Activated naive CD8-positive, alpha-beta T cell treated with anti-CD3 and anti-CD28 coated beads, Interleukin-2, amount 10 ng/mL, durations not matched to agents 7 days and 5 days (primary cell): ENCODE measurements at places on chromosomes 7 and 10.

GRCh38 chr7:87231258-87231657 is 11.7 kb upstream of the TMEM243 start:
- DNase-seq, result no peak

DNA sequence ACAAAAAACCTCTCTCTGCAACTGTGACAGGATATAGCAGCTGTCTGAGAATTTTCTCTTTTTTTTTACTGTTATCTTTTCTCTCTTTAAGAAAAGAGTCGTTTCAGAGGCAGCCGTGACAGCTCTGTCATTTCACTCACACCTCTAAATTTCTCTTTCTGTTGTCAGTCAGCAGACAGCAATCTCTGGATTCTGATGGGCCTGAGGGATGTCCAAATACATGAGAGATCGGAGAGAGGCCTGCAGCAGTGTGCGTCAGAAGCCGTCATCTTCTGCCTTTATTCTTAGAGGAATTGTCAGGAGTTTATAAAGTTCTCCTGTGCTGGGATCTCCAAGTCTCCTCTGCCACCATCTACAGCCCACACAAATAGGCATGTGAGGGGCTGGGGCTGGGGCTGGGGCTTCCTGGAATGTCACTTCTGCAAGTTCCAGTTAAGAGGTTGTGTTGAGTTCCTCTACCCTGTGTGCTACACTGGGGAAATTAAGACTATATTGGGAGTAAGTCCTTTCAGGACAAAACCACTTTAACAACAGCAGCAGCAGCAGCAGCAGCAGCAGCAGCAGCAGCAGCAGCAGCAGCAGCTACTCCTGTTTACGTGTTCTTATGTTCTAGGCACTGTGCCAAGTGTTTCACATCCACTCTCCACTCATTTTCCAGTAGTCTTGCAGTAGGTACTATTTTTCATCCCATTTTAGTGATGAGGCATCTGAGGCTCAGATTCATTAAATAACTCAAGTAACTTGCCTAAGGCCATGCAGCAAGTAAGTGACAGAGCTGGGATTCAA is 541.3 kb downstream of the LRMDA start:
- DNase-seq, result no peak

DNA sequence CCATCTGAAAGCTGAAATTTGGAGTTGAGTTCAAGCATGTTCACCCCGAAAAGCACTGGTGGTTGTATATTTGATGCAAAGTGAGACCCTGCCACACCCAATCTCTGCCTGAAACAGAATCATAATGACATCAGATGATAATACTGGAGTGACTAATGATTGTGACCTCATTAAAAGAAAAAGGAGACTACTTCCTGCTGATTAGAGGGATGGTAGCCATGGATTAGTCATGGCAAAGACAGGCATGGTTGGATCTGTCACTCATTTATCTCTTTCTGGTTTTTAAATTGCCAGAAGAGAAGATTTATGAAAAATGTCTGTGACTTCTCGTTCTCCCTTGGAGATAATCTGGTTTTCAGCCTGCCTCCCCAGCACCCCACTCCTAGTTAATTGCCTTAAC is 101.2 kb downstream of the BAMBI start:
- DNase-seq, result no peak

GRCh38 chr10:90889636-90890035 is 17.9 kb downstream of the RPP30 start:
- DNase-seq, result no peak

- DNase-seq, result no peak
Observed at GRCh38 chr7:91913612-91914011, 27.1 kb upstream of the AKAP9 start.

- DNase-seq, result no peak
Observed at GRCh38 chr7:70135656-70136055, 537.4 kb downstream of the AUTS2 start.
